NCI-H524 treated with DMSO at 0.1 percent for 48 hours (cell line): ENCODE measurements at places on chromosomes 12 and 14.

DNA sequence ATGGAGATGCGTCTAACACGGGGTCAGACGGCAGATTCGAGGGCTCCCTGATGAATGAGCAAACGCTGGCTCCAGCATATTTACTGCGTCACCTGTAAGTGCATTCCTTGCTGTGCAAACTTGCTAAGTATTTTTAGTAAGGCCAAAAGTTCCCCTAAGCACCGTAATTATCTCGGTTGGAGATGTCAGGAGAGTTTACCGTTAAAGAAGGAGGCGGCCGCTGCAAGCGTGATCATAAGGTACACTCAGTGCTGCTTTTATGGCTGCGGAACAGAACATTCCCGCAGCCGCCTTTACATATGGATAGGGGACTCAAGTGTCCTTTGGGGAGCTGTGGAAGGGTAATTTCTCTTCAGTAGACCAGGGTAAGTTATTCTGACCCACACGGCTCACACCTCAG is 175.6 kb downstream of the GLT1D1 start:
- DNase-seq: no peak

DNA sequence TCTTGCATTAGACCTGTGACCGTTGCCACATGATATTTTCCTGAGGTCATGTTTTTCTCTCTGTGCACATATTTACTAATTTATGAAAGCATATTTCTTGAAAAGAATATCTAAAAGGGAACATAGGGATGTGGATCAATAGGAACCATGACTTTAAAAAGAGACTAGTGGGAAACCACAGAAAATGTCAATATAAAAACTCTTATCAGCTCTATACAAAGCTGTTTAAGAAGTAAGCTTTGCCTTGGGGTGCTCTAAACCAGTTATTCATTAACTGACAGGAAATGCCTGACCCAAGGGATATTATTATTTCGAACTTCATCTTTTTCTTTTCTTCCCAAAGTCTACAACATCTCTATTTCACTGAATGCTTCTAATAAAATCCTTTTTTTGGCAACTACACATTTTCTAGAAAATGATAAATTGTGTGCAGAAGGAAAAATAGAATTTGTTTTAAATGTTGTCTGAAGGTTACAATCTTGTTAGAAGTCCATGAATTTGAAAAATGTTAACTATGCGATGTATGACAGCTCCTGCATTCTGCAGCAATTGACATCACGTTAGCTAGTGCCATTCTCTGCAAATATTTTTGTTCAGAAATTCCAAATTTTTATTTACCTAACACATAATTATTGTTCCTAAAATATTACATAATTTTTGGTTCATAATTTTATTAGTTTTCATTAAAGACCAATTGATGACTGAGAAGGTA is 345.0 kb downstream of the SLC16A7 start:
- no peak for DNase-seq

DNA sequence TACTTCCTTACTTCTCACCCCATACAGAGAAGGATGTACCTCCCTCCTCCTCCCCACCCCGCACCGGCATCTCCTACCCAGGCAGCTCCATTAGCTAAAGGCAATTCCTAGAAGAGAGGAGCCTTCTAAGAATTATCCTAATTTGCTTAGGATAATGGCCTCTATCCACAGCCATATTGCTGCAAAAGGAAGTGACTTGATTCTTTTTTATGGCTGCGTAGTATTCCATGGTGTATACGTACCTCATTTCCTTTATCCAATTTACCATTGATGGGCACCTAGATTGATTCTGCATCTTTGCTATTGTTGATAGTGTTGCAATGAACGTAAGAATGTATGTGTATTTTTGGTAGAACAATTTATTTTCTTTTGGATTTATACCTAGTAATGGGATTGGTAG is 189.7 kb downstream of the PCNX1 start:
- DNase-seq: no peak

GRCh38 chr14:67999290-67999689 is 179.7 kb downstream of the RAD51B start:
- no peak for DNase-seq

- no peak for DNase-seq
These were observed 5.4 kb downstream of the ZNF219 start for GRCh38 chr14:21093018-21093417.
